NCI-H1694 treated with DMSO at 0.1 percent for 48 hours (cell line): ENCODE measurements at places on chromosomes 13 and 19.

GRCh38 chr13:114097212-114097892, 35.1 kb downstream of the RASA3 start:
- DNase-seq = no peak

DNA sequence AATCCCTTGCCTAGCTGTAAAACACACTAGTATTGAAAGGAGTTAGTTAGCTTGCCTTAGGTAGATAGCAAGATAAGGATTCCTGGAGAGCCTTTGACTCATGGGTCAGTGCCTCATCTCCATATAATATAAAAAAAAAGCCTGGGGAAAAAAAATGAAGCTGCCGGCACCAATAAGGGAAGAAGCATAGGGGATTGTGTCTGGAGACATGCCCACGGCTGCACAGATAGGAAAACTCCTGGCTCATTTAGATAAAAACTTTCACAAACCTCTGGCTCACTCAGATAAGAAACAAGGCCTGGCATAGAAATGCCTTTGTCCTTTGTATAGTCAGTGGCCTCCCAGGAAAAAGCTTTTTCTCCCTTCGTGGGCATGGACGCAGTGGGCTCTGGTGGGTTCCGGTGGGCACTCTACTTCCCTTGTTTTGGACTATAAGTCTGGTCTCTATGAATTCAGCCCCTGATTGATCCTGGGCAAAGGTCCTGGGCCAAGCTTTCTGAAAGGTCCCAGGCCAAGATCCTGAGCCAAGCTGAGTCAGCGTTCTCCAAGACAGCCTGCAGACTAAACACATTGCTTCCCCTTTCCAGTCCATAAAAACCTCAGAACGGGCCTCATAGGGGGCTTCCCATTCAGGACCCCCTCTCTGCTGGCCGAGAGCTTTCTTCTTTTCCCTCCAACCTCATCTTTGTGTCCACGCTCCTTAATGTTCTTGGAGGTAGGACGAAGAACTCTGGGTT, 4.9 kb upstream of the OR7A17 start:
- no peak for DNase-seq

- DNase-seq = no peak
These were observed 26.2 kb upstream of the FBXL3 start for GRCh38 chr13:77053192-77053591.

GRCh38 chr13:30904043-30904442, 2.0 kb upstream of the MEDAG start:
- no peak for DNase-seq

DNA sequence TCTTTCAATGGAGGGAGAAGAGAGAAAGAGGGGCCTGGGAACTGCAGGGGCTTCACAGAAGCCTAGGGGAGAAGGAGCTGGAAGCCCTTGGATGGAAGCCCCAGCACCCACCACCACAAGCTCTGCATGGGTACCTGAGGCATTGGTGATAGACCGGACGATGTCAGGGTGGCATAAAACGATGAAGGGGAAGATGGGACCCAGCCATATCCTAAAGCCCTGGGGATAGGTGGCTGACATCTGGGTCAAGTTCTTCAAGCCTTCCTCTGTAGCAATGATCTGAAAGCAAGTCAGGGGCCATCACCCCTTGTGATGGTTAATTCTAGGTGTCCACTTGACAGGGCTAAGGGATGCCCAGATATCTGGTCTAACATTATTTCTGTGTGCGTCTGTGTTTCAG, 11.2 kb upstream of the OR10H5 start:
- no peak for DNase-seq

GRCh38 chr19:722553-723101, 13.9 kb downstream of the PALM start:
- no peak for DNase-seq

DNA sequence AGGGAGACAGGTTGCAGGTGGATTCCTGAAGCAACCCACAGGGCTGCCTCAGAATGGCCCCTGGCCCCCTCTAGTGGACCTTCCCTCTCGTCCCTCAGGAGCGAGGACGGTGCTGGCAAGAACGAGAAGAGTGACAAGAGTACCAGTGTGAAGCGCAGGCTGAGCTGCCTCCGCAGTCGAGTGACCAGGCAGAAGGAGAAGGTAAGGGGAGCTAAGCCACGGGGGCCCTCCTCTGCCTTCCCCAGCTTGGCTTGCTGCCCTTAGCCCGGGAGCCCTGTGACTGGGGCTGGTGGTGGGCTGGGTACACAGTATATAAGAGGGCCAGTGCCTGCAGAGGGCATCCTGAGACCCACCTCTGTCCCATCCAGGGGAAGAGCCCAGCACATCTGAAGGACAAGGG, 34.0 kb downstream of the ARHGEF18 start:
- no peak for DNase-seq

- DNase-seq = no peak
These were observed 10.6 kb downstream of the CYP4F11 start for GRCh38 chr19:15923702-15924101.

GRCh38 chr19:34676697-34677385, at the start of gene SCGB2B2:
SCGB2B2 (minus strand) TSS chr19:34677159; CDS start chr19:34594563, 82,596 bp downstream.
- DNase-seq = peak; percentile 96

DNA sequence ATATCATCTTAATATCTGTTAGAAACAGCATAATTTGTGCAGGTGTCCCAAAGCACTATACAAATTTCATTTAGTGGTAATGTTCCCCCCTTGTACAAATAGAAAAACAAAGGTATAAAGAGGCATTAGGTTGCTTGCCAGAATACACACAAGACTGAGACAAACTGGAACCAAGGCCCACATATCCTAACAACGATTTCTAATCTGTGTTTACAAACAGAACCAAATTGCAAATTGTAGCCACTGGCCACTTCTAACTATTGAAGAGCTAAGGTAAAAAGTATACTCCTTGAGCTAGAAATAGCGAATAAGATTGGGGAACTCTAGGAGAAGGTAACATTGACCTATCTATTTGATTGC, 526.1 kb downstream of the KLF12 start:
- no peak for DNase-seq

GRCh38 chr13:46759846-46760245, 37.1 kb downstream of the ESD start:
- no peak for DNase-seq

GRCh38 chr13:73993661-73994060, 140.5 kb downstream of the KLF12 start:
- DNase-seq = no peak

- DNase-seq = no peak
These were observed 317.2 kb downstream of the DCT start for GRCh38 chr13:94162289-94162688.

GRCh38 chr13:96925916-96926628, 68.2 kb downstream of the OXGR1 start:
- no peak for DNase-seq

DNA sequence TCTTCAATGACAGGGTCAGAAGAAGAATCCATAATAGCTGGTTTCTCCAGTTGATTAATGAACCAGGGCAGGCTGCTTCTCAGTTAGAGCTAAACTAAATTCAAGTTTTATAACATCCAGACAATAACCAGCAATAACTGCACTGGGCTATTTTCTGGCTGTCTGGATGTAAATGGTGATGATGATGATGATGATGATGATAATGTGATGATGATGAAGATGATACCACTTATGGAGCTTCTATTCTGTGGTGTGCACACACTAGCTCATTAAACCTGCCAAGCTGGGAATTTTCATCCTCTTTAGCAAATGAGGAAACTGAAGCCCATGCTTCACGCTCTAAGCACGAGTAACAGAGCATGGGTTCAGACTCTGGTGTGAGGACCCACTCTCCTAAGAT, 132.2 kb downstream of the OXGR1 start:
- no peak for DNase-seq

- no peak for DNase-seq
These were observed 21.7 kb upstream of the RNF17 start for GRCh38 chr13:24742294-24742693.

DNA sequence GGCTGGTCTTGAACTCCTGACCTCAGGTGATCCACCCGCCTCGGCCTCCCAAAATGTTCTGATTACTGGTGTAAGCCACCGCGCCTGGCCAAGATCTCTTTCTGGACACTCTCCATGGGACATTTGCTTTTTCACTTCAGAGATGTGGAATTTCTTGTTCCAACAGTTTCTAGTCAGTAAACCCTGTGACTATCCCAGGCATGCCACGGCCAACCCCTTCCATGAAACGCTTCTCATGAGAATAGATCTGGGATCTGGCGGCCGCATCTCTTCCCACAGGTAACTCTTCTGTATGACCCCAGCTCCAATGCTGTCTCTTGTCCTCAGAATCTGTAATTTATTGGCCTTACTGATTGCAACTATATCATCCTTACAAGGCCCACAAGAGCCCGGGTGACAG, 16.2 kb downstream of the PLPP2 start:
- DNase-seq = no peak

GRCh38 chr13:83204886-83205285, 677.4 kb downstream of the SLITRK1 start:
- no peak for DNase-seq

DNA sequence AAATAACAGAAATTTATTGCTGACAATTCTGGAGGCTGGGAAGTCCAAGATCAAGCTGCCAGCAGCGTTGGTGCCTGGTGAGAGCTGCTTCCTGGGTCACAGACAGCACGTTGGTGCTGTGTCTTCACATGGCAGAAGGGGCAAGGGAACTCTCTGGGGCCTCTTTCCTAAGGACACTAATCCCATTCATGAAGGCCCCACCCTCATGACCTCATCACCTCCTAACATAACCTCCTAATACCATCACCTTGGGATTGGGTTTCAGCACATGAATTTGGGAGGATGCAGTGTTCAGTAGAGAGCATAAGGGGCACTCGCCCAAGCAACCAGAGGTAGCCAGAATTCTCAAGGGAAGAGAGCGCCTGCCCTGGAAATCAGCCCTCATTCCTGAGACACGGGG, 15.7 kb downstream of the TMEM150B start:
- no peak for DNase-seq

- no peak for DNase-seq
These were observed 84.6 kb upstream of the FREM2 start for GRCh38 chr13:38602266-38602665.

DNA sequence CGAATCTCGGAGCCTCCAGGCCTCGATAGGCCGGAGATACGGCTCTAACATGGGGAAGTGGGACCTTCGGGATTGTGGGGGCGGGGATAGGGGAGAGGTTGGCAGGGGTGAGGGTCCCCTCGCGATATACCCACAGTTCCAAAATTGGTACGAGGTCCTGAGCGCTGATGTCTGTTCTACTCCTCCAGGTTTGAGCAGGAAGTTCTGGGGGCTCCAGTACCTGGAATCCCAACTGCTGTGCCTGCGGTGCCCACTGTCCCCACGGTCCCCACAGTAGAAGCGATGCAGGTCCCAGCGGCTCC, 447 bp downstream of the RBM42 start:
- DNase-seq = no peak

GRCh38 chr13:25733001-25733491, 318.8 kb downstream of the SHISA2 start:
- no peak for DNase-seq

DNA sequence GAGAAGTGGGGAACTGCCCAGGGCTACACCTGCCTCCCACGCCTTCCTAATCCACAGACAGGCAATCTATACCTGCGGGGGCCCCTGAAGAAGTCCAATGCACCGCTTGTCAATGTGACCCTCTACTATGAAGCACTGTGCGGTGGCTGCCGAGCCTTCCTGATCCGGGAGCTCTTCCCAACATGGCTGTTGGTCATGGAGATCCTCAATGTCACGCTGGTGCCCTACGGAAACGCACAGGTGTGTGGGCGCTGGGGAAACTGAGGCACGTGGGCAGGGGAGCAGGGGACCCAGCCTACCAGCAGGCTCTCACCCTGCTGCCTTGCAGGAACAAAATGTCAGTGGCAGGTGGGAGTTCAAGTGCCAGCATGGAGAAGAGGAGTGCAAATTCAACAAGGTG, 1.4 kb downstream of the IFI30 start:
- no peak for DNase-seq

DNA sequence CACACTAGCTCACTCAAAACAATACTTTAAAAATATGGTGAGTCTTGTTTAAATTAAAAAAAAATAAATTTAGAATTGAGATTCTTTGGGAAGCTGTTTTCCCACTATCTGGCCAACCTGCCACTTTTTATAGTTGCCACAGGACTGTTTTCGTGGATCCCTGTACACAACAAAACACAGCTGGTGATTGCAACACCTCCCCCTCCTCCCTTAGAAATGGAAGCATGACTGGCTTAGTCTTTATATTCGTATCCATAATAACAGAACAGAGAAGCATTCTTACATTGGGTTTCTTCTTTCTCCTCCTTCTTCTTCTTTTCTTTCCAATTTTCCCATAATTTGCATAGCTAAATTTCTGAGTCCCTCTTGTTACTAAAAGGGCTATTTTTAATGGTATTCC, 79.5 kb upstream of the GJB6 start:
- DNase-seq = no peak

- no peak for DNase-seq
These were observed 11.5 kb downstream of the STXBP2 start for GRCh38 chr19:7648265-7649014.

GRCh38 chr13:73275163-73275562, 216.4 kb downstream of the KLF5 start:
- DNase-seq = no peak

GRCh38 chr13:79435561-79435990, 29.5 kb upstream of the RBM26 start:
- no peak for DNase-seq

DNA sequence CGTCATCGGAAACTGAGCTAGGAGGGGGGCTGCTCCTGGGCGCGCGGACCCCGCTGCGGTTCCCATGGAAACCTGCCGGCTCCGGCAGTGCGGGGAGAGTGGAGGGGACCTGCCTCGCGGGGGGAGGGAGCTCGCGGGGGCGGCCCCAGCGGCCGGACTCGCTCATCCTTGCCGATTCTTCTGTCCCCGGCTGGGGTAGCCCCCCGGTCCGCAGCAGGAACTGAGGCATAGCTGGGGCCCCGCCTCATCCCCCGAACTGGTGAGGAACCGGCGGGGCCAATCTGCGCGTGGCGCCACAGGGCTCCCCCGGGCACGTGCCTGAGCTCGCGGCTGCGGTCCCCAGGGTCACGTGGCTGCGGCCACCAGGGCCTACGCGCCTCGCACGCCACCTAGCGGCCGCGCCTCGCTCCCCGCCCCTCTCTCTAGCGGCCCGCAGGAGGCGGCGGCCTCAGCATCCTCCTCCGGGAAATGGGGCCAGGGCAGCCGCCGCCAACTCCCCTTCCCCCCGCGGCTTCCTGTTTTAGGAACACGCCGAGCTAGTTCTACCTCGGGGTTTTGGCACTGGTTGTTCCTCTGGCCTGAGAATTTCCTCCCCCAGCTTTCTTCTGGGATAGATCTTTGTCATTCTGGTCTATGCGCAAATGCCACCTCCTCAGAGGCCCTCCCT, 1.7 kb upstream of the ELAVL3 start:
- DNase-seq = peak; percentile 67

- DNase-seq = no peak
These were observed 26.3 kb downstream of the ZNF844 start for GRCh38 chr19:12090807-12091206.

DNA sequence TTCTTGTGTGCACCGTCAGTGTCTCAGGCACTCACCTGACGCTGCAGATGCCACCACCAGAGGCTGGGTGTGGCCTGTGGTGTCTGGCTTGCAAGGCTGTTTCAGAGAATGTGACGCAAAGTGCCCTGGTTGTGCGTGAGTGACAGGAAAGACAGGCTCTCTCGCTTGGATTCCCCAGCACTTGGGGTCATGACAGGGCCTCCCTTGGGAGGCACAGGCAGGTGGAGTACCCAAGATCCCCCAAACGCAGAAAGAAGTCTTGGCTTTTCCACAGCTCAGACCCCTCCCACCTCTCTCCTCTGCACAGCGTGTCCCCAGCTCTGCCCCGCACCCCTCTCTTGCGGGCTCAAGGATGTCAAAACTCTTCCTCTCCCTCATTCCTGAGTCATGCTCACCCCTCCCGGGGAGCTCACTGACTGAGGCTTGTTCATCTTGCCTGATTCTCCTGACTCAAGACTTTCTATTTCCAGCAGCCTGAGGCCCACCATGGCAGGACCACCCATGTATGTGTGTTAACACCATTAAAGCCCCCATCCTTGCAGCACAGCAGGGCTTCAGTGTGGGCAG, 21.0 kb downstream of the DHX34 start:
- DNase-seq = no peak
